Activated CD4-positive, alpha-beta T cell treated with anti-CD3 and anti-CD28 coated beads, Interleukin-2, amount 50 U/mL, for 1 hour (primary cell): ENCODE measurements at places on chromosomes 4 and X.
A peak's percentile ranks its signal among the peaks of the same experiment; 100 is the strongest.

GRCh38 chrX:130836447-130836846 lies 66.6 kb downstream of the ENOX2 start:
- no peak for DNase-seq

DNA sequence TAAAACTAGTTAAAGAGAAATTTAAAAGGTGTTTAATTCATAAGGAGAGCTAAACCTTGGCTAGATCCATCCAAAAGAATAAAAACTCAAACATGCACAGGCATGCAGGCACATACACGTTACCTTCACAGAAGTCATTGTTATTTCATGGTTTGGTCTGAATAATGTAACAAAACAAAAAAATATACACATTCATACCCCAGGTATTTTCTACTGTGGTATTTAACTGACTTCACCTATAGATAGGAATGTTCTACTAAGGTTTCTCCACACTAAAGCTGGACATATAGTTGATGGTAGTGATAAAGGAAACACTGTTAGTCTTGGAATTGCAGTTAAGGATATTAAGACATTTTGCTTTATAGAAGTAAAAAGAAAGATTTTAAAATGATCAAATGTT lies 283.6 kb upstream of the PCDH10 start:
- no peak for DNase-seq

- DNase-seq = no peak
Observed at GRCh38 chr4:184287697-184288255, 70.1 kb upstream of the ENPP6 start.

DNA sequence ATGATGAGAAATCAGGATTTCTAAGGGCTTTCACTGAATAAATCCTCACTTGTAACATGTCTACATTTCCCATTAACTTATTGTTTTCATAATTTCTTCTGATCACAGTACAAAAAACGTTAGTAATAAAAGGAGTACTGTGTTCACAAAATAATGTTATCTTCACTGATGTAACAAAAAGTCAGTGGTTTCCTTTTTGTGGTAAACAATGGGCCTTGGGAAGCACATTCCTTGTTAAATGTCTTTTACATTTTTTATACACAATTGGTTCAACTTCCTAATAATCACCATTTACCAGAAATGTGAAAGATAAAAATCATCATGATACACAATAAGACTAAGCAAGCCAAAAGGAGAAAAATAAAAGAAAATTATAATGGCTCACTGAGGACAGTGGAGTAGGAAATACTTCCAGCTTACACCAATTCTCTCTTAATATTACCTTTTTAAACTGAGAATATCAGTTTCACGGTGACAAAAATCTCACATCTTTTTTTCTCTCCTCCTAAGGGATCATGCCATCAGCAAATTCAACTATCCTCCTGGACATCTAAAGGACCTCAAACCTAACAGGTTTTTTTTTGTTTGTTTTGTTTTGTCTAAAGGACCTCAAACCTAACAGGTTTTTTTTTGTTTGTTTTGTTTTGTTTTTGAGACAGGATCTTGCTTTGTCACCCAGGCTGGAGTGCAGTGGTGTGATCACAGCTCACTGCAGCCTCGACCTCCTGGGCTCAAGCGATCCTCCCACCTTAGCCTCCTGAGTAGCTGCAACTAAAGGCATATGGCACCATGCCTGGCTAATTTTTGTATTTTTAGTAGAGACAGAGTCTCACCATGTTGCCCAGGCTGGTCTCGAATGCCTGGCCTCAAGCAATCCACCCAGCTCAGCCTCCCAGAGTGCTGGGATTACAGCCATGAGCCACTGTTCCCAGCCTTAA lies 57.3 kb downstream of the FRYL start:
- no peak for DNase-seq

DNA sequence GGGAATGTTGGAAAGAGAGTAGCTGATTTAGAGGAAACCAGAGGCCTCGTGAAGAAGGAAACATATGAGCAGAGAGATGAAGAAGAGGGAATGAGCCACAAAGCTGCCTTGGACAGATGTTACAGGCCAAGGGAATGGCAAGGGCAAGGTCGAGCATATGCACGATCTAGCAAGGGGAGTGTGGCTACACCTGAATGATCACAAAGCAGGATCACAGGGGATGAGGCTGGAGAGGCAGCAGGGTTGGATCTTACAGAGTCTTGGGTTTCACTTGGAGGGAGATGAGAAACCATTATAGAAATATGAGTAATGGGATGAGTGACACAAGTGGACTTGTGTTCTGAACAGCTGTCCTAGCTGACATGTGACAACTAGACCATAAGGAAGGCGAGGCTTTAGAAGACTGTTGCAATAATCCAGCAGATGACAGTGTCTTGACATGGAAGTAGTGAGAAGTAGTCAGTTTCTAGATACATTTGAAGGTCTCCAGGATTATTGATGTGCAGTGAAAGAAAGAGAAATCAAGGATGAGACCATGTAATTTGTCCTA lies 58.7 kb downstream of the RASGEF1B start:
- no peak for DNase-seq

GRCh38 chr4:140100771-140101170 lies 53.2 kb downstream of the MAML3 start:
- no peak for DNase-seq

DNA sequence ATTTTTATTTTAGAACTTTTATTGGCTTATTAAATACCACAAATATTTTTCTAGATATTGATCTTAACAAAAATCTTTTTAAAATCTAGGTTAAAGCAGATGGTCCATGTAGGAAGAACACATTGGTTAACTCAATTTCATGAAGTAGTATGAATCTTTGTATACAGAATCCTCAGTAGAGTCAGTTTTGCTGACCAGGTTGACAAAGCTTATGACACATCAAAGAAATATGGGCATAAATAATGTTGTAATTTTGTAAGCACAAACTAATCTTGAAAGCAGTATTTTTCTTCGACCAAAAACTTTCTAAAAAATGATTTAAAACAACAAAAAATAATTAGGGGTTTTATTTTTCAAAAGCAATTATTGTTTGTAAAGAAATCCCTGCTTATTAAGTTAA lies 479.3 kb upstream of the PCDH10 start:
- DNase-seq = no peak

DNA sequence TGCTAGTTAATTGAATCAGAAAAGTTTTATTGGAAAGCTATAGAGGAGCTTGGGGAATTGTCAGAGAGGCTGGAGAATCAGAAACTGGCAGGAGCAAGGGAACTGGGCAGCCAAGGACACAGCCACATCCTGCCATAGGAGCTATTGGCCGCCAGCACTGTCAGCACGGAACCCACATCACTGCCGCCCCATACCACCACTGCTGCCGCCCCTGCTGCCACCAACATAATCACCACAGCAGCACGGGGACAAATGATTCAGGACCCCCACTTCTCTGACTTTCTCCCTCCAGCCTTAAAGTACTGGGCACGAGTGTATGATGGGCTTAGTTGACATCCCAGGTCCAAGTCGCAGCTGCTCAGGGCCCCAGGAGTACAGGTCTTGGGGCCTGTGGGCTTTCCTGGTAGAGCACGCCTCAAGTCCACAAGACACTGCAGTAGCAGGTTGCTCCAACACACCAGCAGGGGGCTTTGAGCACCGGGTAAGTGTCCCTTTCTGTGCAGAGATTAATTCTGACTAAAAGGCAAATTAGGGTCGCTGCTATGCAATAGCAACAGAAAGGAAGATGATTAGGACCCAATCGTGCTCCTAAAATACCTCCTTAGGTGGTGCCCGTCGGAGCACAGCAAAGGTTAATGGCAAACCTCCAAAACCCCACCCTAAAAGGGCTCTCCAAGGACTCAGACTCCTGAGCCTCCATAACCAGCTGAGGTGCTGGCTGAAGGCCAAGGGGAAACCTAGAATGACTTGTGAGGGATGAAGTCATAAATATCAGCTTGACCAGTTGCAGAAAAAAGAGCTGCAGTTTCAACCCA lies 6.9 kb downstream of the PJA1 start:
- peak; percentile 17 for DNase-seq

GRCh38 chrX:38975368-38975942 lies 174.2 kb downstream of the MID1IP1 start:
- DNase-seq = no peak

GRCh38 chrX:108130889-108131288 lies 39.3 kb downstream of the ATG4A start:
- no peak for DNase-seq

DNA sequence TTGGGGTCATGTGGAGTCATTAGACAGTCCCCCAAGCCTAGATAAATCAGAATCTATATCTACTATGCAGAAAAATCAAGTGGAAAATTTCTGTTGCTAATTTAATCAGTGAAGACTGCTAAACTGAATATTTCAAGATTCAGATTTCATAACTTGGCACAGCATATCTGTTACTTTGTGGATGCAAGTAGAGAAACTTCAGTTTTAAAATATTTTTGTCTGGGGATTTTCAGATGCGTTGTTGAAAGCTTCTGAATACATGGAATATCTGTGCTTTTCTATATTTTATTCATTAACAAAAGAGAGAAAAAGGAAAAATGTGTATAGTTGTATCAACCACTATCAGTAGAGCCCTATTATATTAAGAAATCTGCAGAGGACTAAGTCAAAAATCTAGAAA lies 4.4 kb downstream of the FGF5 start:
- no peak for DNase-seq

DNA sequence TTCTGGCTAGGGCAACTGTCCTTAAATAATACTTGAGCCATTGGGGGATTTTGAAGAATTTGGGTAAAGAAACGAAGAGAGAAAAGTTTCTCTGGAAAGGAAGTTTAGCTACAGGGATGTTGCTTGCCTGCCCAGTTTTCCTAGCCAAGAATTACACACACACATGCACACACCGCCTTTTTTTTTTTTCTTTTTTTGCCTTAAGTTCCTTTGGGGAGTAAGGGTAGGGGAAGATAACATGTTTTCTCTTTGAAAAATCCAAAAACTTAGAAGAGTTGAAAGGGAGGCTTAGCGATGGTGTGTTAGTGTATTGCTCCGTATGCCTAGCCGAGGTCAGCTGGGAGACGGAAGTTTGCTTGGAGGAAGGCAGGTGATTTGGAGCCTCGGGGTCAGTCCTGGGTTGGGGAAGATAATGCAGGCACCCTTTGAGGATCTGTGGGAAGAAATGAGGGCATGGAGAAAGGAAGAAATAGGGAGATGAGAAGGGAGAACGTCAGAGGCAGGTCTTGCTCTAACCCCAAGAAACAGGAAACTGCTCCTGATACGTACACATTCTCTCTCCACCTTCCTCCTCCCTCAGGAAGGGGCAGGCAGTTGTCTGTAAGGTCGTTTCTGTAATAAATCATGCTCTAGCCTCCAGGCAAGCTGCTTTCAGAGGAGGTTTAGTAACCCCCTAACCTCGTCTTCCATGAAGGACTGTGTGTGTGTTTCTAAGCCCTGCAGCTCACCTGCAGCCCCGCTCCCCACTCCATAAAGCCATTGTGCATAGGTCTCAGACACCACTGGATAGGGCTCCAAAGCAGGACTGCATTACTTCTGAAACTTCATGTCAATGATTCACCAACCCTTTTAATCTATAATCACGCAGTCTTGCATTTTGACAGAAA lies 10.5 kb downstream of the KLF3 start:
- no peak for DNase-seq

GRCh38 chr4:142952821-142953580 lies 106.9 kb upstream of the INPP4B start:
- no peak for DNase-seq
